ENCODE measurements at places on chromosomes 2 and 18.

- DNase-seq: peak; percentile 53
Observed at GRCh38 chr2:105797298-105797819, 52.6 kb downstream of the NCK2 start.

GRCh38 chr18:21682371-21683051 is 22.1 kb downstream of the ABHD3 start:
- DNase-seq: peak; percentile 9

DNA sequence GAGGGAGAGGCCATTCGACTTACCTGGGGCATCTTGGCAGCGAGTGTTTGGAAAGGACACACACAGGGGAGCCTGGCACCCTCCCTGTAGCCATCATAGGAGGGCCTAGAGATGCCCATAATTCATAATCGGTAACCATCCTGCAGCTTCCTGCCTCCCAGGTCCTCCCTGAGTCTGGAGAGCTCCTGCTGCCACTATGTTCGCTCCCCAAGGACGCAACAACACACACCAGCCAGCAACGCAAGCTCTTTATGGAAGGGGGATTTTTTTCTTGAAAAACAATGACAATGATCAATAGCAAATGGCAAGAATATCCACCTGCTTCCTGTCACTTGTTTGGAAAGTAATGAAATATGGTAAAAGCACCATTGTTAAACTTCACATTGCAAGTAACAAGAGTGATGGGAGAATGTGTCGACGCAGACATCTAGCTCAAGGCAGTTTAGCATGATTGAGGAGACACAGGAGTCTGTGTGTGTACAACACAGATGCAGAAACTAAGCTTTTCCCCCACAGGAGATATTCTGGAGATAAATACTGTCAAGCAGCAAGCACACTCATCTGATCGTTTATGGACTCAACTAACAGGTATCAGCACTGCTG is 24.9 kb upstream of the CREG2 start:
- DNase-seq: no peak

DNA sequence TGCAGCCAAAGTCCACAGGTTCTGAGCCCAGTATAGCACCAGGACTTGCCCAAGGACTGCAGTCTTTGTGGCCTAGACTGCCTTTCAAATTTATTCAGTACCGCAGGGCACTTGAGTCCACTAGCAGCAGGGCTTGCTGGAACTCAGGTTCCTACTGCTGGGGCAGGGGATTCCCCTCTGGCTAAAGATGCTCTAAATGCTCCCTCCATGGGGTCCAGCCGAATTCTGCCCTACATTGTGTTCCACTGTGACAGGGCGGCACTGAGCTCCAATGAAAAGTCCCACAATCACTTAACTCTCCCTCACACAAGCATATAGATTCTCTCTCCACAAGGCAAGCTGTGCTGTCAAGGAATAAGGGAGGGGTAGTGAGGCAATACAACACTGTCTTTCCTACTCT is 518.1 kb upstream of the VRK2 start:
- no peak for DNase-seq

DNA sequence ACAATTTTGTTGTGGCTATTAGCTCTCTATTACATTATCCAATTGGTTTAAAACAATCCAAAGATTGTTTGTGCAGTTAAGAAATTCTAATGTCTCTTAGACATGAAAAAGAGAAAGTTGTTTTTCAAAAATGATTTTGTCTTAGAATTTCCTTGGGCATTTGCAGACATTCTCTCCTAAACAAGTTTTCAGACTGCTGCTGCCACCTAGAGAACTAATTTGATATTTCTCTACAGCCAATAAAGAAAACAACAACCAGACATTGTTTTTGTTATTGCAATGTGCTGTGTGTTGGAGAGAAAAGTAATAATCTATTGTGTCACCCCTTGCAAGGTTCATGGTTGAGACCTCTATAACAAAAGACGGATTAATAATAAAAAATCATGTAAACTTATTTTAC is 119.0 kb upstream of the SYT4 start:
- no peak for DNase-seq

DNA sequence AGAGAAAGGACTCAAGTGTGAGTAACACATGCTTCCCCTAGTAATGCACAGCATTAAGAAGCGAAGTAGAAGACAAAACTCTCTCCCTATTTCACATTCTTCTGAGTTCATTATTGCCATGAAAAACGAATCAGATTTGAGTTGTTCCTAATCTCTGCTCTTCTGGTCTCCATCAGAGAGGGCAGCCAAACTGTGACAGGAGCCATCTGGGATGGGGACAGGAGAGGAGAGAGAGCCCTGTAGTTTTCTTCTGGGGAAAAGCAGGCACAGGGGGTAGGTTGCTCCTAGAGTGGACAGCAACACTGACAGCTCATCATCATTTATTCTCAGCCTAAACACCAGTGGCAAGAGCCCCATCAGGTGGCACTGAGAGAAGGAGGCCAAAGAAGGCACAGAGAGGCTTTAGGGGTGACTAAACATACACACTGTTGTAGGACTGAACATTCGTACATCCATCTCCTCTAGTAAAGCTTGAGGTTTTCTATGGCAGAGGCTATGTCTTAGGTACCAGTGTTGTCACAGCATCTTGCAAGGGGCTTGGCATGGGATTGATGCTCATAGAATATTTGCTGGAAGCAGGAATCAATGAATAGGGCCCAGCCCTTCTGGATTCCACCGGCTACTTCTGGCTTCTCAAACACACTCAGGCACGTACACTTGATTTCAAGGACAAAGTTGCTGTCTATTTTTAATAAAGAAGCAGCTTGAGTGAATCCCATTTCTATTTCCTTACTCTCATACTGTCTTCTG is 33.1 kb downstream of the SLC8A1 start:
- no peak for DNase-seq

DNA sequence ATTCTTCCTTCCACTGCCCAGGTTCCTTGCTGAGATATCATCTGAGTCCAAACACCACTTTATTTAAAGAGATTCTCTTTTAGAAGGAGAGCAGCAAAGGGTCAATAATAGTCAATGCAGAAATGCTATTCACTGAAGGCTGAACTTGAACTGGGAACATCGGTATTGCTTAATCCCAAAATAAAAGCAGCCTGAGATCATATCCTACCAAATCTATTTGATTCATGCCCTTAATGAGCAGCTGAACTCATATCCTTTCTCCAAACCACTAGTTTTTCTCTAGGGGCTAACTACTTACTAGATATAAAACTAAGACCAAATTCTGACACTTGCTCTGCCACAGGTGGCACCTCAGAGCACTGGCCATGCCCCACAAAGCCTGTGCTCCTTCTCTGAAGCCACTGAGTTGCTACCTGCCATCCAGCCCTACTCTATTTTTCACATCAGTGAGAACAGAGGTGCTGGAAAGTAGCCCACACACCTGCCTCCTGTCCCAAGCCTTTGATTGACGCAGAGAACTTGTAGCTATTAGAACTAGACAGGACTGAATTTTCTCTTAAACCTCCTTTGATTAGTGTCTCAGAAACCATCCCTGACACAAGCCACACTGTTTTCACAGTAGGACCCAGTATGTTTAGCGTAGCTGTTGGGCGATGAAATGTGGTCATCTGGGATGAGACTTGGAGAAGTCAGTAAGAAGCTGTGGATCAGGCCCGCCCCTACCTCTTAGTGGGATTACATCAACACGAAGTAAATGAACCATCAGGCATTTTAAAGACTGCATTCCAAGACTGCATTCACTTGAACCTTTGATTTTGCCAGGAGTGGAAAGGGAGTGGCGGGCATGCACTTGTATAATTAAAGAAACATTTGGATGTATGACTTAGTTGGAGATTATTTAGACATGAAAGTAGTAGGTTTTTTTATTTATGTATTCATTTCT is 124.3 kb downstream of the RBMS1 start:
- DNase-seq: no peak

DNA sequence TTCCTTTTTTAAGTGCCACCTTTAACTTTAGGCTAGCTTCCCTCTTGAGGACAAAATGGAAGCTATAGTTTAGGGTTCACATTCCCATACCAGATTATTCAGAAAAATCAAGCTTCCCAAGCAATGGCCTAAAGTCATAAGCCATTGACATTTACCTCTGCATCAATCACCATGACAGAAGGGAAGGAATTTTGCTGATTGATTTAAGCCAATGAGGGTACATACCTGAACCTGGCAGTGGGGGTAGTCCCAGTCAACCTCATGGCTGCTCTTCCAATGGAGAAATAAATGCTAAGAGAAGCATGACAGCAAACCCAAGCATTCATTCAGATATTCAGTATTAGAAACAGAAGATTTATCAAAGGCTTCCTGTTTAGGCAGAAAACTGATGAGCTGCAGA is 128.4 kb upstream of the CREB1 start:
- DNase-seq: no peak

GRCh38 chr2:7419186-7419585 is 502.0 kb downstream of the RNF144A start:
- DNase-seq: no peak

GRCh38 chr18:3721771-3722648 is 272.0 kb downstream of the TGIF1 start:
- no peak for DNase-seq

DNA sequence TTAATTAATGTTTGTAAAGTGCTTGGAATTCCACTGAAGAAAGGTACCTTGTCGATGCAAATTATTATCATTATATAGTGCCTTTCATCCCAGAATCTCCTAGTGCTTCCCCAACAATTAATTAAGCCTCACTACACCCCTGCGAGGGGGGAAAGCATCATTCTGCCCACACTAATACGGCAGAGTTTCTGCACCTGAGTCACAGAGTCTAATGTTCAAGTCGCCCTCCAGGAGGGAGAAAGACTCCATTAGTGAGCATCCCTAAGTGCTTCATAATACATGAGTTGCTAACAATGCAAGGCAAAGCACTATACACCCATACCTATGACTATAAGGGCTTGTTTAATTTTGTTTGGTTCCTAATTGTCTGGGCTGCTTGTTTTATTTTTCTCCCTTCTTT is 25.4 kb upstream of the NRP2 start:
- DNase-seq: no peak

GRCh38 chr2:102282678-102283091 is 28.7 kb upstream of the IL1RL1 start:
- DNase-seq: no peak

DNA sequence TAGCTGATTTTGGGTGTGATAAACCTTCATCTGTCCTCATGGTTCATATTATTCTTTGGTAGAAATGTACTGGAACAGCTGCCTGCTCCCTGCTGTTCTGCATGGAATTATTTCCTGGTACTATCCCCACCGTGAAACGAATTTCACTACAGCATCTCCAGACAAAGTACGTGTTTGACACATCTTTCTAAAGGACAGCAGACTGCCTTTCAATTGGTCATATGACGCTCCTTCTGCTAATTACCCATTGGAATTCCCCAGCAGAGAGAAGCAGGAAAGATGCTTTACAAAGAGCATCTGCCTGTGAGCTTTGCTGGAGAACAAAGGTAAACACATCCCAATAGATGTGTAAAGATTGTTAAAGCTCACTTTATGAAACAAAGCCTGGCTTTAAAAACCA is 4.4 kb upstream of the RFX8 start:
- DNase-seq: no peak

GRCh38 chr2:45860136-45861121 is 209.0 kb downstream of the PRKCE start:
- peak; percentile 19 for DNase-seq

DNA sequence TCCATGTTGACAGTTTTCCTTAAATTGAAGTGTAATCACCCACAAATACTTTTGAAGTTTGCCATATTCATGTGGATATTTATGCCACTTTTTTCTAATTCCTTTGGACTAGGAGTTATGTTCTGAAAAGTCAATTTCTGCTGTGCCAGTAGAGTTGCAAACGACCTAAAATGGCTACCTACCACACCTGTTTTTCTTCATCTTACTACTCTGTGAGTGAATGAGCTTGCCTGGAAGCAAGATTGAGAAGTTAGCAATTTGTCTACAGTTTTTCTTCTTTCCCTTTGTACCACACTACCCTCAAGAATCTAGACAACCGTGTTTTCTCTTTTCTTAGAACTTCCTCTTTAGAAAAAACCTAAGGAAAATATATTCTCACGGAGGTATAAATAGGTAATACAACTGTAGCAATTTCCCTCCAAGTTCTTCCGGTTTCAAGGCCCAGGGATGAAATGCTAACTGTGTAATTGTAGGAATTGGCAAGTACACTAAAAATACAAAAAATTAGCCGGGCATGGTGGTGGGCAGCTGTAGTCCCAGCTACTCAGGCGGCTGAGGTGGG is 7.3 kb upstream of the SLC39A10 start:
- DNase-seq: no peak

- peak; percentile 59 for DNase-seq
Observed at GRCh38 chr2:200860092-200860795, 4.2 kb downstream of the CLK1 start.

GRCh38 chr2:225612636-225613035 is 213.1 kb downstream of the NYAP2 start:
- DNase-seq: no peak

- DNase-seq: no peak
Observed at GRCh38 chr18:38747153-38747552, 1181.6 kb upstream of the CELF4 start.

- DNase-seq: no peak
Observed at GRCh38 chr2:12842917-12843316, 126.2 kb downstream of the TRIB2 start.

- peak; percentile 42 for DNase-seq
Observed at GRCh38 chr2:85583667-85584353, 421 bp upstream of the VAMP5 start.

DNA sequence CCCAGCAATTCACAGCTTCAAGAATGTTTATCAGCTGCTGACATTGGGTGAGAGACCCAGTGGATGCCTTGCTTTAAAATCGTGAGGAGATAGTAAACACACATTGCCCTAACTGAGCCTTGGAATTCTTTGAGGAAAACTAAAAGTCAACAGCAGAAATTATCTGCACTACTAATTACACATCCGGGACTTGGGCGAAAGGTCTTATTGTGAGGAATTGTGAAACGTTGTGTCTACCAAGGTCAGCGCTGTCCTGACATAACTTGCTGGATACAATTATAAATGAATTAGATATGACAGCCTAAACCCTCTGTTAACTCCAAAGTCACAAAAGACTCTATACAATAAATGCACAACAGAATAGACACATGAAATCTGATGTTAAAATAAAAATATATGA is 121.4 kb downstream of the ST6GAL2 start:
- DNase-seq: no peak

GRCh38 chr2:209719034-209719433 is 52.6 kb upstream of the UNC80 start:
- DNase-seq: no peak

- DNase-seq: no peak
Observed at GRCh38 chr2:68414876-68415275, 49.8 kb downstream of the PLEK start.

DNA sequence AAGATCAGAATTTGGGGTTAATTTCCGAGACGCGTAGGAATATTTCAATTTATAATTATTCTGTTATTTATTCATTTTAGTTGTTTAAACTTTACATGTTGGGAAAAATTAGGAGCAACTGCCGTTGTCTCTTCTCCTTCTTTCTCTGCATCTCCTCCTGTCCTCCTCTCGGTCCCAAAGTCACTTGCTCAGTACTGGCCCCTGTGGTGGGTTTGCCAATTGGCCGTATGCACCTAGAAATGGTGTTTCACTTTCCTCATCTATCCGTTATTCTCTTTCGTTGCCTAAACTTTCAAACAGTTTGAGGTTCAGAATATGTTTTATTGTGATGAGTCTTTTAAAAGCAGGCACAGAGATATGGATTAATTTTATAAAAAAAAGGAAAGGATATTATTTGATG is 517.9 kb downstream of the PLCL1 start:
- DNase-seq: no peak

GRCh38 chr2:210654091-210654490 is 97.7 kb downstream of the CPS1 start:
- DNase-seq: no peak

GRCh38 chr2:2875831-2876230 is 501.8 kb downstream of the EIPR1 start:
- no peak for DNase-seq

GRCh38 chr18:23049698-23050373 is 85.4 kb upstream of the CABLES1 start:
- DNase-seq: no peak
